Stimulated activated effector memory CD8-positive, alpha-beta T cell treated with anti-CD3 and anti-CD28 coated beads, Interleukin-12 subunit alpha, Interleukin-12 subunit beta, amount 100 ng/mL, for 72 hours (primary cell): ENCODE measurements at places on chromosomes 6 and 20.
A peak's percentile ranks its signal among the peaks of the same experiment; 100 is the strongest.

DNA sequence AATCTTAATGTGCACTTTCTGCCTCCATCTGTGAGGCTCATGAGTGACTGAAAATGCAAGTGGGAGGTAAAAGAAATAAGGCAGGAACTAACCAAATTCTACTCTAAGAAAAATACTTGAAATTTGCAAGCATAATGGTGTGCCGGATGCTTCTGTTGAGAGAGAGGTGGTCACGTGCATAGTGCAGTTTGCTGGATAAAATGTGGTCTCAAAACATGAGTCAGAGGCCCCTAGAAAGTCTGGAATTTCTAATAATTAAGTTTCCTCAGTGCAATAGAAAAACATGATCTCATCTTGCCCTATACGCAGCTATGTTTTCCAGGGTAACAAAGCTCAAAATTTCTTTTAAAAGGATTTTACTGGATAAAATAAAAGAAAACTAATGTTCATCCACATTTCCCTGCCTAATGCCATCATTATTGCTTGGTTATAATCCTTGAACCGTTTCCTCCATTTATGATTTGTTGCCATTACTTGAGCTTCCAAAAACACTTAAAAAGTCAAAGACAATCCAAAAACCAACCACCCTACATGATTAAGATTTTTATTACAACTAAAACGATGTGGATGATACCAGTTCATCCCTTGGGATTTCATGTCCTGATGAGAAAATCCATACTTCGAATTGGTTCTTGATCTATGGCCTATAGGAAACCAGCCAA, 351.7 kb upstream of the ARID1B start:
- DNase-seq, result no peak

GRCh38 chr6:34383656-34384320, 8.7 kb downstream of the NUDT3 start:
- no peak for DNase-seq

DNA sequence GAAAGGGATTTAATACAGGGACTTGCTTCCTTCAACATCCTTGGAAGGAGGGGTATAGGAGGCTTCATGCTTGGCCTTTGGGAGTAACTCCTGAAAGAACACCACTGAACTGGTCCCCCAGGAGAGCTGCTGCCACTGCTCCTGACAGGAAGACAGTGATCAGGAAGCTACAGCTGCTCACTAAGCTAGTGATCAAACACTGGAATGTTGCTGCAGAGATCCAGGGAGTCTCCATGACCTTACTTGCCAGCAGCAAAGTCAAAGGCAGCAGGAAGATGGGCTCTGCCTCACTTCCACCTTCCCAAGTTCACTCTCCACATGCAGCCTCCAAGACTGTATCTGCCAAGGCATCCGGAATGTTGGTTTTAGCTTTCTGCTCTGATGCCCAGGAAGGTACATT, 31.8 kb downstream of the PIM1 start:
- no peak for DNase-seq

DNA sequence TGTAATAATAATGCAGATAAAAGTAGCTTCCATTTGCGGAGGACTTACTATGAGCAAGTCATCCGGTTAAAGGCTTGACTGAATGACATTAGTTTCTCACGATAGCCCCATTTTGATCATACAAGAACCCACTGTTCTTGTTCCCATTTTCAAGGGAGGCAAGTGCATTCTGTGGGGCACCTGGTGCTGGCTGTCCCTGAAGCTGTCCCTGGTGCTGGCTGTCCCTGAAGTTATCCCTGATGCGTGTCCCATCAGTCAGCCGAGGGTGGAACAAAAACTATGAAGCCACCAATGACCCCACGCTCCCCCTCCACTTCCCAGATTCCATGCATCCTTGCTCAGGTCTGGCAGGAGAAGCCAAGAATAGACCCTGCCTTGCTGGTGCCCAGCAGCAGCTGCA, 95.3 kb downstream of the EDN3 start:
- DNase-seq, result no peak

- DNase-seq, result no peak
Observed at GRCh38 chr6:33107641-33108040, 31.9 kb downstream of the HLA-DPB1 start.

- DNase-seq, result no peak
Observed at GRCh38 chr20:47421076-47421475, 64.6 kb upstream of the ZMYND8 start.

DNA sequence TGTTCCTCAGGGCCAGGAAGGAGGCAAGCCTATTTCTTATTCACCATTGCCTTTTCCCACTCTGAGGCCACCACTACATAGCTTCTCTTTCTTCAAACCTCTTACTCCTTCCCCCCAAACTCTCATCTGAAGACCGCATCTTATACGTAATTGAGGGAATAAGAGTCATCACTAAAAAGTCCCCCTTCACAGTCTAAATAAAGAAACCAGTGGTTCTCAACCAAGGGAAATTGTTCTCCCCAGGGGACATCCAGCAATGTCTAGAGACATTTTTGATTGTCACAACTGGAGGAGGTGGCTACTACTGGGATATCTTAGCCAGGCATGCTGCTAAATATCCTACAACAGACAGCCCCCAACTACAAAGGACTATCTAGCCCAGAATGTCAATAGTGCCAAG, 327.6 kb upstream of the CNR1 start:
- DNase-seq, result no peak

DNA sequence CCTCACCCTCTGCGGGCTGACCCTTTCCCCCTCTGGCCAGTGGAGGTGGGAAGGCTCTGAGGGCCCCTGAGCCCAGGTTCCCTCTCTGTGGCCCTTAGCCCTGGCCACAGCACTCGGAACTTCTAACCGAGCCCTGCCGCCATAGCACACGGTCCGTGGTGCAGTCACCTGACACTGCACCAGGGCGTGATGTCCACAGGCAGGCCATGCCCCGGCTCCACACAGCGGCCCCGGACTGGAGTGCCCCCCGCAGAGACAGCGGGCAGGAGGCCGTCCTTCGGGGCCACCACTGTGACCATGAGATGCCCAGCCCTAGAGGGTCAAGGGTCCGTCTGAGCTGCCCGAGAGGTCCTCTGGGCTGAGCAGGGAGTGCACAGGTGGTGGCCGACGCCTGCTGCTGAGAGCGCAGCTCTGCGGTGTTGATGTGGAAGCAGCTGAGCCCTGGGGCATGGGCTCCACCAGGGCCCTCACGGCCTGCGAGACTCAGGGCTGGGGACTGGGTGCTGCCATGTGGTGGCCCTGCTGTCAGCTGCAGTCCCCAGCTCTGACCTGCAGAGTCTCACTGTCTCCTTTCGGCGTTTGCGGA, 11.2 kb upstream of the BHLHE23 start:
- DNase-seq, result no peak

- DNase-seq, result no peak
Observed at GRCh38 chr6:122154912-122155575, 244.4 kb upstream of the HSF2 start.

- no peak for DNase-seq
Observed at GRCh38 chr6:120384671-120385070, 949.6 kb downstream of the TBC1D32 start.

DNA sequence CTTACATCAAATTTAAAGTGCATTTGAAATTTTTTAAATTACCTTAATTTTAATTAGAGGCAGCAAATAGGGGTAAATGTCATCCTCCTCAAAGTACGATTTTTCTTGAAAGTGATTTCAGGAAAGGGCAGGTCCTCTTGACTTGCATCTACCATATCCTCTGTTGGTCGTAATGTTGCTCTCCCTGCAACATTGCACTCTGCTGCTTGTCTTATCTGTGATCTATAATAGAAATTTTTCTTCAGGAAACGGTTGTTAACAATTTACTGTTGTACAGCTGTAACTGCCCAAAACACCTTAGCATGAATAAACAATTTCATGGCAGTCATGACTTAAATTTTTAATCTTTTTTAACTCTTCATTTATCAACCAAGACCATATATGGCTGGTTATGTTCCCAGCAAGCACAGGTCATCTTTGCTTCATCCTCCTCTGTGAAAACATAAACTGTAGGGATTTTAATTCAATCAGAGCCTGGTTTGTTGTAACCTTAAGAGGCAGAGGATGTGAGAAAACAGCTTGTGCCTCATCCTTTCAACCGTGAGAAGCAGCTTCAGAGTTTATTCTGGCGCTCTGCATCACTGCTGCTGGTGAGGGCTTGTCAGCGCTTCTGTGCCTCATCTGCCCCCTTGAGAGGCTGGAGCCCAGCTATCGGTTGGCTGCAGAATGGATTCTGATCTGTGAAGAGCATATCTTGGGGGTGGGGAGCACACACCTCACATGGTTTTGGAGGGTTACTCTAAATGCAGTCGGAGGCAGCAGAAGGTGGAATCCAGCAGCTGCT, 56.0 kb downstream of the CTNNBL1 start:
- DNase-seq, result no peak

DNA sequence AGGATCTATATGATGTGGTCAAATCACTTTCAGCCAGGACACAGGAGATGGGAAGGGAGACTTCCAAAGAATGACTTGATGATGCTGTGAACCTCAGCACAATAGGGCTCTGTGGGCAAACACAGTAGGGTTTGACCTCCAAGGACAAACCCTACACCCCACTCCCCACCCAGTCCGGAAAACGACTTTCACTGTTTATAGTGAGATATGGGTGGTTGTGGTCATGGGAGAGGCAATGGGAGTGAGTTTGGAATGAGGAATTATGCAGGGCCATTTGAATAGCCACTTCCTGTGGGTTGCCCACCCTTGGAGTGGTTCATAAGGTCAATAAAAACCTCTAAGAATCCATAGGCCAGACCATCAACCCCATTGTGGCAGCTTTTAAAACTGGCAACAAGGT, 38.4 kb upstream of the PRND start:
- DNase-seq, result no peak

DNA sequence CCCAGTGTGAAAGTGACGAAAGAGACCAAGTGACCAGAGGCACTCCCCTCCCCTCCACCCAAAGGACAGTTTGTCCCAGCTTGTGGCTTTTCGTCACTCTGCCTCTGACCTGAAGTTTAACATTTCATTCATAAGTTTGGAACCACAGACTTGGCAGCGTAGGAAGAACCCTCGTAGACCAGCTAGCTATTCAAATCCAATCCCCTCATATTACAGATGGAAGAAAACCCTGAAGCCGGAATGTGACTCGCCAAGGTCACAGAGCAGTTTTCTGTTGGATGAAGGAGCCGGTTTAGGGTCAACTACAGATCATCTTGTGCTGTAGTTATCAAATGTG, 3.9 kb upstream of the SYS1 start:
- no peak for DNase-seq

GRCh38 chr20:22471156-22471836, 113.1 kb downstream of the FOXA2 start:
- DNase-seq, result no peak

GRCh38 chr6:24524805-24525204, 30.0 kb downstream of the ALDH5A1 start:
- DNase-seq, result no peak

GRCh38 chr20:8646033-8646441, 422.9 kb upstream of the PLCB4 start:
- no peak for DNase-seq

DNA sequence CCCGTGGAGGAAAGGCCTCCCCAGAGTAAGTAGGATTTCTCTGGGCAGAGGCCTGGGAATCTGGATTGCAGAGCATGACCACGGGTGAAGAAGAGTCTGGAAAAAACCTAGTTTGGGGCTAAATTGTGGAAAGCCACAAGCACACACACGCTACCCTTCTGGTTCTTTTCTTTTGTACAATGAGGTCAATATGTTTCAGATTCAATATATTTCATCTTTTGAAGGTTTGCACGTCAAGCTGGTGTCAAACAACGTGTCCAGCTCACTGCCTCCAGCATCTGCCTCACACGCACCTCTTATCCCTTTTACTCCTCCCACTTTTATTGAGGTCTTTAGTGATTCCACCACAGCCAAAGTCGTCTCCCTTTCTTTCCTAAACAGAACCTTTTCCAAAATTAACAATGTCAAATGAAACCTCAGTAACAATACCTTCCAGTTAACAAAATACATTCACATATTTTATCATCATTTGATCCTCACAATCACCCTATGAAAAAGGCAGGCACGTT, 773 bp upstream of the EPB41L2 start:
- peak; percentile 53 for DNase-seq

GRCh38 chr6:16006681-16007080, 122.2 kb upstream of the MYLIP start:
- DNase-seq, result no peak

DNA sequence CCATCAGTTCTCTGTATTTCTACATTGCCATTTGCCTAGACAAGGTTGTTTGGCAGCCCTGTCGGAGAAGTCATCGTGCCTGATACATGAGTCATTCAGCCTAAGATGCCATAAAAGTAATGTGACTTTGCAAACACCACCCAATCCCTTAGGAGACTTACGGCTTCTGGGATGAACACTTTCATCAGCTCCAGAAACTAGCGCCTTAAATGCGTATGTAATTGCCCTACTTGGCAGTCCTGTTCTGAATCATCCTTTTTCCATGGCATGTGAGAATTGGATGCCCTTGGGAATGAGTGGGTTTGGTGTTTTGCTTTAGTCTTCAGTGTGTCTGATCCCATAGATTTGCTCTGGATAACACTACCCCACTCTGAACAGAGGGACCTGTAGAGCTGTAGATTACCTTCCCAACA, 158.5 kb downstream of the SASH1 start:
- DNase-seq, result no peak

DNA sequence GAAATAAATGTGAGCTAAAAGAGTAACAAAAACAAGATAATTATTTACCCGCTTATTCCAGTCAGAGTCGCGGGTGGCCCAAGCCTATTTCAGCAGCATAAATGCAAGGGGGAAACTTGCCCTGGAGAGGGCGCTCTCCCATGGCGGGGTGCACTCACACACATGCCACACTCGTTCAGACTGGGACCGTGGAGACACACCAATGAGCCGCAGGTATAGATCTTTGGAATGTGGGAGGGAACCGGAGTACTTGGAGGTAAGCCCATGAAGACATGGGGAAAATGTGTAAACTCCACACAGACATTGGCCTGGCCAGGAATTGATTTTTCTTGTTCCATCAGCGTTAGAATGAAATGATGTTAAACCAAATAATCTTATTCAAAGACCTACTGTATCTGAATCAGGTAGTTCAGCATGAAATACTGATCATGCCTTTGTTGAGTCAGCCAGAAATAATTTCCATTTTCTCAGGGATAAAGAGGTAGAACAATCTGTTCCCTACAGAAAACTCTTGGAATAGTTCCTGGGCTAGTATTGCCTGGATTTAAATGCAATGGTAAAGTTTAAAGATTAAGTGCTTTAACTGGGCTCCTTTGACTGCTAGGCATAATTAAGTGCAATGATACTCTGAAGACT, 191.5 kb downstream of the MCHR2 start:
- DNase-seq, result no peak
